Bronchial epithelial cell (primary cell): ENCODE measurements at places on chromosomes 2 and 18.

GRCh38 chr2:233795735-233796171 lies 17.6 kb downstream of the MROH2A start:
- DNase-seq: no peak

GRCh38 chr2:51778806-51779205 lies 746.9 kb upstream of the NRXN1 start:
- DNase-seq: no peak

DNA sequence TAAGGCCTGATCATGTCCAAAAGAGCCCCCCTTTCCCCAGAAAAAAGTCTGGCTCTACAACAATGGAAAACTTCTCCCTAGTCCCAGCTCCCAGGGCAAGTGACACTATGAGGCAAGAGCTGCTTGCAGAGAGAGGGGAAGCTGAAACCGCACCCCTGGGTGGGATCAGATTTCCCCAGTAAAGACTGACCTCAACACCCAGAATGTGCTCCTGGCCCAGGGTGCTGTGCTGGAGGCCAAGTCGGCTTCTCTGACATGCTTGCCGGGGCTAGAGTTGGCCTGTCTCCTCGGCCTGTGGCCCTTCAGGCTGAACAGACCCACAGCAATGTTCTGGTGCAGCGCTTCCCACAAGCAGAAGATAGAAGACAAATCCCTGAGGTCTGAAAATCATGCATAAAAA lies 18.4 kb upstream of the ST8SIA3 start:
- DNase-seq: no peak

DNA sequence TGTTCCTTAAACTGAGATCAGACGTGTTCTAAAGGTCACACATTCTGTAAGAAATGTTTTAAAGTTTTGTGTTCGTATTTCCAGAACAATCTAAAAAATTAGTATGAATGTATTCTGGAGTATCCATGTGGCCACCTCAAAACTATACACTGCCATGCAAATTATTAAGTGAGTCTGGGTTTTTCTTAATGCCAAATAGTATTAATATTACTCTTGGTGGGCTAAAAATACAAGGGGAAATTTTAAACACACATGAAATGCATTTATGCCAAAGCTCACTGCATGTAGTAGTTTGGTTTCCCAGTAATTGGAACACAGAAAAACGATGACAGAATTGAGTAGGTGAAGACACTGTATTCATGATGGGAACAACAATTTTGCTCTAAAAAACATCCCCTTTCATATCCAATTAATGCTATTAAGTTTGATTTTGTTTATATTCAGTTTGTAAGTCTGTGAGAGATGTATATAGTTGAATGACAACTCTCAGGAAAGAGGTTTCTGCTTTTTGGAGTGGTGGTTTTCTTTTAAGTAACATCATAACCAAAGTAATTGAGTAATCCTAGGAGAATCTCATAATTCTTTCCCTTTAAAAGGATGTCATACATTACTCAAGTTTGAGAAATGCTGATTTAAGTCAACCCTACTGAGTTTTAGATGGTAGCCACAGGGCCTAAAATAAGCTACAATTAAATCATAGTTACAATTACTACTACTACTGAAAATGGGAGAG lies 75.7 kb upstream of the CDCA7 start:
- DNase-seq: peak; percentile 19

GRCh38 chr2:48948400-48949125 lies 193.0 kb upstream of the LHCGR start:
- no peak for DNase-seq

GRCh38 chr2:120169020-120169419 lies 54.2 kb downstream of the TMEM185B start:
- no peak for DNase-seq
